Right ventricle myocardium superior (tissue), 1 donor: ENCODE measurements at places on chromosomes 1 and 21.

GRCh38 chr1:29883411-29883832, 647.1 kb downstream of the PTPRU start:
- DNase-seq = no peak

GRCh38 chr1:232983817-232984567, 33.6 kb downstream of the NTPCR start:
- DNase-seq = no peak

GRCh38 chr1:154349121-154349520, 23.8 kb downstream of the ATP8B2 start:
- no peak for DNase-seq

DNA sequence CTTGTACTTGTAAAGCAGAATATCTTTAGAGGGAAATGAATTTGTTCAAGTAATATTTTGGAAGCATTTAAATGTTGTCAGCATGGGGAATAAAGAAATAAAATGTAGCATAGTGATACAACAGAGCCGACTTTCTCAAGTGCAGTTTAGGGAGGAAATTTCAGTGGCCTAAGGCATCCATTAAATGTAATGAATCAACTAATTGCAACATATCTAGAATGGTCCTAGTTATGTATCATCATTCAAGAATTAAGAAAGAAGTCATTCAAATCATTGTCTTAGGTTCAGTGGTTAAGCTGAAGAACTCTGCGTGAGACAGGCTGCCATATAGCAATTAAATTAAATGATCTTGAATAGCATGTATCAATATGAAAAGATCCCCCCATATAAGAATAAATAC, 360.7 kb downstream of the TBX15 start:
- no peak for DNase-seq

- DNase-seq = no peak
These were observed 136.2 kb upstream of the RUNX3 start for GRCh38 chr1:25066256-25066655.

DNA sequence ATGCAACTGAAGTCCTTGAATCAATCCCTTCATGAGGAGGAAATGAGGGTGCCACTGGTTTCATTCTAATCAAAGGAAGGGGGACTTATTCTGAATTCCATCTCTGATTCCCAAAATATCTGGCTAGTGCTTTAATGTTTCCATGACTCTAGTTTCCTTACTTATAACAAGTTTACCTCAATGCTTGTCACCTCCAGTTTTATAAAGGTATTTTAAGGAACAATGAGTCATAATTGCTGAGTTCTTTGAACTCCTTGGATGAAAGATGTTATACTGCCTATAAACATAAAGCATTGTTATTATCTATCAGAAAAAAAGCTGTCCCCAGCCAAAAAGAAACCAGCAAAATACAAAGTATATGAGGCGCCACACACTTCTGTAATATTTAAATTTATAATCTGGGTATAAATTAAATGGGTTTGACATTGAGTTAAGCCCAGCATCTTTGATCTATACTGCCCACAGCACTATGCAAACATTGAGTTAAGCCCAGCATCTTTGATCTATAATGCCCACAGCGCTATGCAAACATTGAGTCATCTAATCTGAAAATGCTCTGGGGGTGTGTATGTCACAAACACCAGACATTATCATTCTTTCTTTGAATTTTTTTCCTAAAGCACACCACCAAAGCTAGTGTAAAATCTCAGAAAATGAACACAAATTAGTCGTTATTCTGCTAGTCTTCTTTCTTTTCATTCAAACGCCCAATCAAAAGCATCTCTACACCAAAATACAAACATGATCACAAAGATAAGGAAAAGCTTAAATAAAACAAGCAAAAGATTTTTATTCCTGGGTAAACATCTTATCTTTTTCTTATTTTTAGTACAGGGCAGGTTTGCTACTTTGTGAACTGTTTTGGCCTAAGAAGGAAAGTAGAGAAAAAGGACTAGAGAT, 11.5 kb upstream of the CXADR start:
- DNase-seq = no peak

DNA sequence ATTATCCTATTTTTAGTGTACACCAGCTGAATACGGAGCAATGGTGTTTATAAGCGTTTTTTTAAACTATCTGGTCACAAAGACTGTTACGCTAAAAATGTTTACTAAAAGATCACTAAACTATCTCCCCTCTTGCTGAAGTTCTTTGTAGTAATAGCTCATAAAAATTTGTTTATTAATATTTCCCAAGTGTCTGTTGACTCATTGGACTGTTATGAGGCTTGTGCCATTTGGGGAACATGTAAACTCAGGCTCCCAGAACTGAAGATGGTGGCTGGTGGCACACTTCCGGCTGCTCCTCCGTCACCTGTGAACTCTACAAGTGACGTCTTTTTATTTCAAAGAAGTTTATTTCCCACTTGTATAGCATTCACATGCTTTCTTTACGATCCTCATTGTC, 46.3 kb downstream of the AIDA start:
- DNase-seq = no peak

DNA sequence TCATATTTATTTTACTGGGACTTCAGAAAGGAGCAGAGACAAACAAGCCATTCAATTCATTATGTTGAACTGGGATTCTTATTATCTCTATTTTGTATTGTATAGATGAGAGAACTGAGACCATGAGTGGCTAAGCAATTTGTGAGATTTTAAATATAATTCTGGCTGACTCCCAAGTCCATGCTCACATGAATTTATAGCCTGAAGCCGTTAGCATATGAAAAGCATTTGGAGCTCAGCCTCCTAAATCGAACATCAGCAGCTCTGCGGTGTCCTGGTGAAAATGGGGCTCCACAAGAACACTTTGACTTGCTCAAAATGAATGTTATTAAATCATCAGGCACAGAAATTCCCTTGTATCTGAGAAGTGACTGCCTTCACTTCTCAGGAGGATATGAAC, 96.8 kb upstream of the DPT start:
- no peak for DNase-seq

- DNase-seq = no peak
These were observed 73.5 kb downstream of the RRAGC start for GRCh38 chr1:38786040-38786436.

- DNase-seq = no peak
These were observed 142.5 kb upstream of the MAGI3 start for GRCh38 chr1:113247782-113248181.

DNA sequence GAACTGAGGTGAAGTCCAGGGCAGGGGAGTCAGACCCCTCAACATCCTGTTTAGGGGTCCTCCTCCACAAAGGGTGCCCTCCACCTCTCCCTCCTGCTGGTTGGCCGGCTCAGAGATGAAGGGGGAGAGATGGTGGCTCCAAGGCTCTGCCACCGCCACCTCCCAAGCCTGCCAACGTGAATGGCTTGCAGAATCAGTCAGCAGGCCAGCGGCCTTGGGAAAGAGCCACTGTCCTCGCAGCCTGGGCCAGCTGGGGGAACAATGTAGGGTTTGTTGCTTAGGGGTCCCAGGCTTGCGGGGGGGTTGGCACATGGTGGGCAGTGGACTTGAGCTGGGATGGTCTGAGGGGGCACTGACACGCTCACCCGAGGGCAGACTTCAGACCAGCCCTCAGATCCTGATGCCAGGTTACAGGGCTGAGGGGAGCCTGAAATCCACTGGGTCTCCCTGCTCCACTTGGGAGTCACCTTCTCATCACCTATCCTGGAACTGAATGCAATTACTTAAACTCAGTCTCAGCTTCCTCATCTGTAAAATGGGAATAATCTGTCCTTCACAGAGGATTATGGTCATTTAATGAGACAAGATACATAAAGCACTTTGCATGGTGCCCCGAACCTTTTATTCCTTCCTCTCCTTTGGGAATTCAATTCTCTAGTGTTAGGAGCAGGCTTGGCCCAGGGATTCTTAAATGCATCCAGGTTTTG, 8.3 kb downstream of the GPR37L1 start:
- DNase-seq = no peak

GRCh38 chr1:117229217-117229616, 18.5 kb upstream of the VTCN1 start:
- no peak for DNase-seq

- peak; percentile 37 for DNase-seq
These were observed 7.8 kb downstream of the PODN start for GRCh38 chr1:53069663-53070327.

DNA sequence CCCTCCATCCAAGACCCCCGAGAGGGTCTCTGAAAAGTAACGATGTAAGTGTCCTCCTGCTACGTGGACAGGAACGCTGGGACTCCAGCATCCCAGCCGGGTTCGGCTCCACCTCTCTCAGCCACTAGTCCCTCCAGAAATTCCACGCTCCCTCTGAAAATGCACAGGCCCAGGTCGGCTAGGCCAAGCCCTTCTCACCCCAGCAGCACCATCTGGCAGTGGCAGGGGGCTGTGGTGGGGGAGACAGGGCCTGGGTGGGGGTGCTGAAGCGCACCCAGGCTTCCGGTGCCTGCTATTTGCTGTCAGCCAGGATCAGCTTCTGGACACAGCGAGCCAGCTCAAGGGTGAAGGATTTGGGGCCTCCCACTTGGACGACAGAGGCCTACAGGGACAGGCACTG, 73.3 kb downstream of the ARHGEF16 start:
- DNase-seq = no peak

GRCh38 chr1:214538496-214538895, 12.9 kb downstream of the PTPN14 start:
- DNase-seq = no peak

DNA sequence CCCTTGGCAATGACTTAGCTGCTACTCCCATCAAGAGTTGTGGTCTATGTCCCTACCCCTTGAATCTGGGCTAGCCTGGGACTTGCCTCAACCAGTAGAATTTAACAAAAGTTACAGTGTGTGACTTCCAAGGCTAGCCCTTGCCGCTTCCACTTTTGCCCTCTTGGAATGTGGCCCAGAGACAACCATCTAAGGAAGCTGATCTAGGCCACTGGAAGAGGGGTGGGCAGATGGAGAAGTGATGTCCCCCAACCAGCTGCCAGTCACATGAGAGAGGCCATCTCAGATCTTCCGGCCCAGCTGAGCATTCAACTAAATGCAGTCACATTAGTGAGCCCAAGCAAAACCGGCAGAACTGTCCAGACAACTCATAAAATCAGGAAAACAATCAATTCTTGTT, 115.1 kb downstream of the TOMM20 start:
- no peak for DNase-seq

DNA sequence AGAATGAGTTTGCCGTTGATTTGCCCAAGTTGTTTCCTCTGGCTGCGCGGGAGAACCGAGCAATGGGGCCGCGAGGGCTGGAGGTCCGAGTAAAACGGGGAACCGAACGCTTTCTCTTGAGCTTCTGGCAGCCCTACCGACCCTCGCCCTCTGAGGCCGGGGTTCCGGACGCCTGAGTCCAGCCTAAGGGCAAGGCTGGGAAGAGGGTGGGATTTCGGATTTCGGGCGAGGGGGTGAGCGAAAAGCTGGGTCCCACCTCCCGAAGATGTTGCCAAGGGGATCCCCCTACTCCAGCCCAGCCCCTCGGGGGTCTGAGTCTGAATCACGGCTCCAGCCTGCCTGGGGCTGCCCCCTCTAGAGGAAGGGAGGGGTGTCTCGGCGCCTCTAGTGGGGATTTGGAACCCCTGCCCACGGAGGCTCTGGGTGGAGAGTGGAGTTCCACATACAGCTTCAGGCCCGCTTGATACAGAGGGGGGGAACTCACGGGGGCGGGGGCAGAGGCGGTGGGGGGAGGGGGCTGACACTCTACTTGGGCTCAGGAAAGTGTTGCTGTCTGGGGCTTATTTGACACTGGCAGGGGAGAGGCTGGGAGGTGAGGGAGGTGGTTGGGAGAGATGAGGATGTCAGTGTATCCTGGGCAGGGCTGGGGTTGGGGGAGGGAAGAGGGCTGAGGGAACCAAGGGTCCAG, 617 bp downstream of the KIRREL1 start:
- no peak for DNase-seq

- DNase-seq = peak; percentile 19
These were observed 144.6 kb downstream of the PGBD5 start for GRCh38 chr1:230281556-230281955.

GRCh38 chr1:68111519-68112436, 61.4 kb upstream of the DIRAS3 start:
- peak; percentile 86 for DNase-seq

- no peak for DNase-seq
These were observed 32.5 kb downstream of the RTCA start for GRCh38 chr1:100298512-100298911.

DNA sequence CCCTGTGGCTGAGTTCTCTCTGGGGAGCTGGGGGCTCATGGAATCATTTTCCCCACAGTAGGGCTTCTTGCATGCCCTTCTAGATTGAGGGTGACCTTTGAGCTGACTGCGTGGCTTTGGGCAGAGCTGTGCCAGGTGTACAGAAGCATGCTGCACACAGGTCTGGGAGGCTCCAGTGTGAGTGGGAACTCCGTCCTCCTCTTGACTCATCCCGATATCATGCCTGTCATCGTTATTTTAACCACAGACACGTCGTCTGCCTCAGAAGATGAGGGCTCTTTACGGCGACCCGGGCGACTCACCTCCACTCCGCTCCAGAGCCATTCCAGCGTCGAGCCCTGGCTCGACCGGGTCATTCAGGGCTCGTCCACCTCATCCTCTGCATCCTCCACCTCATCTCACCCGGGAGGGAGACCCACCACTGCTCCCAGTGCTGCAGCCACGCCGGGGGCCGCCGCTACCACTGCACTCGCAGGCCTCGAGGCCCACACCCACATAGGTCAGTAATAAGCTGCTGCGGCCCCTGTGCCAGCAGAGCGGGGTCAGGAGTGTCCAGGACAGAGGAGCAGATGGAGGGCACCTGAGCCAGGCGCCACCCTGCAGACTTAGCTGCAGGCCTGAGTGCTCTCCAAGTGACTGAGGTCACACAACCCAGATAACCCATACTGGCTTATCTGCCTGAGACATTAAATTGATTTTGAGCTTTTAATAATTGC, 39.8 kb downstream of the DIP2A start:
- no peak for DNase-seq

DNA sequence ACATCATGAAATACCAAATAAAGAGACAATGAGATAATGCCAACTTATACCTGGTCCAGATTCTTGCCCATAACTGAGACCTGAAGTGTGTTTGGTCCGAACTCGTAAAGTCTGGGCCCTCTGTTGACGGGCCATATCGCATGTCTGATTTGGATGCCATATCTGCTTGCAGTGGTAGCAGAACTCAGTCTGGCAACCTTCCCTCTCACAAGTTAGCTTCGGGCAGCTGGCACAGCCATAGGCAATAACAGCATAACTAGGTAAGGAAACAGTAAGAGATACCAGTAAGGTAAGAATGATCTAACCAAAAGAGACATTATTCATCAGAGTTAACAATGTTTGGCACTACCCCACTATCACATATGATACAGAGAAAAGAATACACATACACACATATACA, 15.1 kb downstream of the RNF19B start:
- no peak for DNase-seq

GRCh38 chr1:101005871-101006270, 19.7 kb downstream of the DPH5 start:
- DNase-seq = no peak

DNA sequence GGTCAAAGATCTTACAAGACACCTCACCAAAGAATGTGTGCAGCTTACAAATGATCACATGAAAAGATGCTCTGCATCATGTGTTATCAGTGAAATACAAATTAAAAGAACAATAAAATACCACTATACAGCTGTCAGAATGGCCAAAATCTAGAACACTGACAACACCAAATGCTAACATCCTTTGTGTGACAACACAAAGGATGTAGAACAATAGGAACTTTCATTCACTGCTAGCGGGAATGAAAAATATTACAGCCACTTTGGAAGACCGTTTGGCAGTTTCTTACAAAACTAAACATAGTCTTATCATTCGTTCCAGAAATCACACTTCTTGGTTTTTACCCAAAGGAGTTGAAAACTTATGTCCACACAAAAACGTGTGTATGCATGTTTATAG, 20.6 kb upstream of the SELP start:
- DNase-seq = no peak

- DNase-seq = no peak
These were observed 8.6 kb upstream of the EPHA2 start for GRCh38 chr1:16164213-16165072.

GRCh38 chr1:230231774-230232145, 164.7 kb downstream of the GALNT2 start:
- DNase-seq = peak; percentile 76
